ENCODE measurements at places on chromosomes 6 and 20.

- DNase-seq, result no peak
These were observed 28.8 kb upstream of the VEGFA start for GRCh38 chr6:43740961-43741764.

- no peak for DNase-seq
These were observed 17.3 kb upstream of the WFDC2 start for GRCh38 chr20:45452238-45452637.

DNA sequence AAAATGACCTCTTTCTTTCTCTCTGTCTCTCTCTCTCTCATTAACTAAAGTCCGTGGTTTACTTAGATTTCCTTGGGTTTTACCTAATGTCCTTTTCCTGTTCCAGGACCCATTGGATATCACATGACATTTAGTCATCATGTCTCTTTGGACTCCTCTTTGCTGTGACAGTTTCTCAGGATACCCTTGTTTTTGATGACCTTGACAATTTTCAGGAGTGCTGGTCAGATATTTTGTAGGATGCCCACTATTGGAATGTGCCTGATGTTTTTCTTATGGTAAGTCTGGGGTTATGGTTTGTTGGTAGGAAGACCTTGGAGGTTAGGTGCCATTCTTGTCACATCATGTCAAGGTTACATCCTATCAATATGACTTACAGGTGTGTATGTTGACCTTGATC, 199.2 kb upstream of the HTR1E start:
- DNase-seq, result no peak

GRCh38 chr6:136160250-136160649, 89.9 kb downstream of the MTFR2 start:
- no peak for DNase-seq

- DNase-seq, result no peak
These were observed 11.6 kb downstream of the TNFAIP3 start for GRCh38 chr6:137878486-137879285.

DNA sequence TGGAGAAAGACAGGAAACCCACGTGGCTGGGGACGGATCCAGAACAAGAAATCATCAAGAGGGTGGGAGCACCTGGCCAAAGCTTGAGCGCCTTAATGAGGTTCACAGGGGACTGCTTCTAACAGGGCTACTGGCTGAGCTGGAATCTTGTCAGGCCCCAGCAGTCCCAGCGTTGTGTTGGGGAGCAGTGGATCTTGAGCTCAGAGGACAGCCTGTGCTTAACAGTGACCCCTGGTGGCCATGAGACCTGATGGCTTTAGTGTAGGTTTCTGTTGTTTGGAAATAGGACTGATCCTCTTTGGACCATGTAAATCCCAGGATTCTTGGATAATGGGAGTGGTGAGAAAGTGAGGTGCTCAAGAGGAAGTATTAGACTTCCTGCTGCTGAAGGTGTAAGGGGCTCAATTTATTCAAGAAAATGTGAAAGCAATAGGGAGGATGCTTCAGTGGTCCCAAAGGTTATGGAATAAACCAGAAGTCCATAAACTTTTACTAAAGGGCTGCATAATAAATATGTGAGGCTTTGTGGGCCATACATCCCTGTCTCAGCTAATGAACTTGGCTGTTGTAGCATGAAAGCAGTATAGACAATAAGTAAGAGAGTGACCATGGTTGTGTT, 216.2 kb downstream of the NFATC2 start:
- no peak for DNase-seq

DNA sequence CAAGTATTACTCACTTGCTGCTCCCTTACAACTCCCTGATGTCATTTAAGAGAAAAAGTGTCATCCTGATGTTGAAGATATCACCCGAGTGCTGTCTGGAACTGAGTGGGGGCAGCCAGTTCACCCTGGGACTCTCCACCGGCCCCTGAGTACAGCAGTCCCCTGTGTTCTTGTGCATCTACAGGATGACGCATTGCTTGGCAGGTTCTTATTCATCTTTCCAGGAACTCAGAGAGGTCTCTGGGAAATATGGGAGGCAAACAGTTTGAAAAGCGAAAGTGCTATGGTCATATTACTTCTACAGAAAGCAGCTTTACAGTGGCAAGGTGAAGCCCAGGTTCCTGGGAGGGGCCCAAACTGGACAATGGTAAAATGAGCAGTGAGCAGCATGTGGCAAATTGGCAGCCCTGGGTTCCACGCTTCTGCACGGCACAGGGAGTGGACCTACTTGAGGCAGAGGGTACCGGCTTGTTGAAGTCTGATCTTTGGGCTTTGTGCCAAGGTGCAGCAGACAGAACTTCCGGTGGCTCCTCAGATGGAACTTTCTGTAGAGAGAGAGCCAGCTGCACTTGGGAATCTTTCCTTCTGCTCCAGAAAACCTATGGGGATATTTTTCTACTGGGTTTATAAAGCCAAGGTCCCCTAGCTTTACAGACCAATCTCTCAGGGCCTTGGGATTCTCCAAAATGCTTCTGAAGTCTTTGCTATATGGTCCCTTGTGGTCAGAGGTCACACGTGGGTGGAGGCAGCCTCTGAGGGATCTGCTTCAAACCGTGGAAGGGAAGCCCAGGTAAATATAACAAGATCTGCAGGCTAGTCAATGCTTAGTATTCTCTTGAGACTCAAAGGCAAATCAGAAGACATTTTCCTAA, 128.3 kb downstream of the MAP3K7 start:
- DNase-seq, result no peak

- DNase-seq, result no peak
These were observed 112.8 kb downstream of the LINC00237 start for GRCh38 chr20:20993372-20993771.

DNA sequence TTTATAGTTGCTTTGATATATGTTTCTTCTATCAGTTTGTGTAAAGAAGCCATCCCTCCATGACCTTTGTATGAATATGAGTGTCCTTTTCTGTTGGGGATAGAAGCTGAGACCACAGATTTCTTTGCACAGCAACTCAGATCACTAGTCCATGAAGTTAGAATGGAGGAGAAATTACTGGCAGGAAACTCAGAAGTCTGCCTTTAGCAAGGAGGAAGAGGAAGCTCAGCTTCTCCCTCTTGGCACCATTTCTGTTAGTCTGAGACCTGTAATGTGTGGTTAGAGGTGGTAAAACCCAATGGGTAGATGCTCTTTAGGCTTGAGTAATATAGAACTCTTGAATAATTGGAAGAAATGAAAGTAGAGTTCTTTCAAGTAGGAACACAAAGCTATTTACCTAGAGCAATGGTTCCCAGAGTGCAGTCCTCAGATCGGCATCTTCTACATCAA, 995.3 kb upstream of the FLRT3 start:
- no peak for DNase-seq

DNA sequence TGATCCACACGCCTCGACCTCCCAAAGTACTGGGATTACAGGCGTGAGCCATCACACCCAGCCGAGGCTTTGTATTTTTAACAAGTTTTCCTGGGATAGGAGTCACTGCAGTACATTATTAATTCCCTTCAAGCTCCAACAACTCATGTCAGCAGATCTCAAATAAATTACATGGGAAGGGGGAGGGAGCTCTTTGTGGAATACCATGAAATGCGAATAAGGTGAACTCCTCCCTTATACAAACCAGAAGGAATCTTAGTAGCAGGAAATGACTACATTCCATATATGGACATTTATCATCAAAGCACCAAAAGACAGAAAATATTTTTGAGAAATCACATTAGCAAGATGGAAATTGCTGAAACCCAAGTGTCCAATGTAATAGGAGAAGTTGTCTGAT, 2.9 kb downstream of the GSS start:
- DNase-seq, result no peak

DNA sequence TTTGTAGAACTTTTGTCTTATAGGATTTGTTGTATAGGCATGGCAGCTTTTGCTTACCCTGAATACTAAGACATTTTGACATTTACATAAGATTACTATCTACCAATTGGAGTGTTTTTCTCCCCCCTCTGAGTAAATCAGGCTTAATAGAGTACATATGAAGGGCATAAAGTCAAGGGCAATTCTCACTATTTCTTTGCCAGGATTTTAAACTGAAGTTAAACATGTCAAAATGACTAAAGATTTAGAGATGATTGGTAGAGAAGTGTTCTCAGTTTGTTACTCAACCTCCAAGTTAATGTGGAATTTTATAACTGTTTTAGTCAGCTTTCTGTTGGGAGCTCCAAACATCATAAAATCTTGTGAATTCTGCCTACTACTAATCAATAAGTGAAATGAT, 157.8 kb downstream of the CDKAL1 start:
- no peak for DNase-seq

DNA sequence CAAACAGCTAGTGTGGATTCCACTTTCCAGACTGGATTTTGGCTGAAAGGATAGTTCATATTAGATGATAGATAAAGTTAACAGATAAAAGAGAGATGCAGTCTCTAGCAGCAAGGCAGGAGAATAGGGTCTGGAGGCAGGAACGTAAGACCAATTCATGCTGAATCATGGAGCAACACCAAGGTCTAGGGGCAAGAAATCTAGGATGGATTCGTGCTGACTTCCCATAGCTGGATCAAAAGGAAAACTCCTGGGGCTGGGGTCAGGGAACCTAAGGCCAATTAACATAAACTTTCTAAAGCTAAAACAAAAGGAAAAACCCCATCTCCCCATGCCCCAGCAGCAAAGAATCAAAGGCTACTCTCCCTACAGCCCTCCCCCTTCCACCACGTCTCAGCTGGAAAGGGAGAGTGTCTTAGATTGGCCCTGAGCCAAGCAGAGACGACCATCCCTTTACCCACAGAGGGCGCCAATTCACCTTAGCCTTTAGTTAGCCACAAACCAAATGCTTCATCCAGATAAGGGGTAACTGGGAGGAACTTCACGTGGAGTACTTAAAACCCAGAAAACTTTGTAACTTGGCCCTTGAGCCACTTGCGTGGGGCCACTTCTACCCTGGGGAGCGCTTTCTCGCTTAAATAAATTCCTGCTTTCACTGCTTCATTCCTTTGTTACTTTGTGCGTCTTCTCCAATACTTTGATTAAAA, 7.6 kb downstream of the TREM1 start:
- DNase-seq, result peak; percentile 48

- no peak for DNase-seq
These were observed 20.7 kb upstream of the PHACTR3 start for GRCh38 chr20:59583428-59584277.

- no peak for DNase-seq
These were observed 50.1 kb downstream of the CARMIL1 start for GRCh38 chr6:25329161-25329817.

GRCh38 chr6:157541618-157542413, 160.8 kb downstream of the ZDHHC14 start:
- DNase-seq, result no peak

DNA sequence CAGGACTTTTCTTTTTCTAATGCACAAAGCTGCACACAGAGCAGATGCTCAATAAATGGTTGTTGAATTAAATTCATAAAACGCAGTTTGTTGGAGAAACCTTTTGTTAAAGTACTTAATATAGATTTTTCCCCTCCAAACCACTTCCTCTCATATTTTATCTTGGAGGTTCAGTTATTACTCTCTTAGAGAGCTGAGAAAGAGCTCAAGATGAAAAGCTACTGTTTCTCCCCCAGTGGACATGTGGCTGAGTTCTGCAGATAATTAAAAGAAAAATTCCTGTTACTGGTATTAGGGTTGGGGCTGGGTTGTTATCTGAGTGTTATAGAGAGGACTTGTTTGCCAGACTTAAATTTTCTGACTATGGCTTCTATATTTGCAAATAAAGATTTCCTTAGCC, 294.0 kb downstream of the TBC1D7 start:
- no peak for DNase-seq

GRCh38 chr20:2385496-2385895, 4.8 kb downstream of the TGM6 start:
- no peak for DNase-seq

DNA sequence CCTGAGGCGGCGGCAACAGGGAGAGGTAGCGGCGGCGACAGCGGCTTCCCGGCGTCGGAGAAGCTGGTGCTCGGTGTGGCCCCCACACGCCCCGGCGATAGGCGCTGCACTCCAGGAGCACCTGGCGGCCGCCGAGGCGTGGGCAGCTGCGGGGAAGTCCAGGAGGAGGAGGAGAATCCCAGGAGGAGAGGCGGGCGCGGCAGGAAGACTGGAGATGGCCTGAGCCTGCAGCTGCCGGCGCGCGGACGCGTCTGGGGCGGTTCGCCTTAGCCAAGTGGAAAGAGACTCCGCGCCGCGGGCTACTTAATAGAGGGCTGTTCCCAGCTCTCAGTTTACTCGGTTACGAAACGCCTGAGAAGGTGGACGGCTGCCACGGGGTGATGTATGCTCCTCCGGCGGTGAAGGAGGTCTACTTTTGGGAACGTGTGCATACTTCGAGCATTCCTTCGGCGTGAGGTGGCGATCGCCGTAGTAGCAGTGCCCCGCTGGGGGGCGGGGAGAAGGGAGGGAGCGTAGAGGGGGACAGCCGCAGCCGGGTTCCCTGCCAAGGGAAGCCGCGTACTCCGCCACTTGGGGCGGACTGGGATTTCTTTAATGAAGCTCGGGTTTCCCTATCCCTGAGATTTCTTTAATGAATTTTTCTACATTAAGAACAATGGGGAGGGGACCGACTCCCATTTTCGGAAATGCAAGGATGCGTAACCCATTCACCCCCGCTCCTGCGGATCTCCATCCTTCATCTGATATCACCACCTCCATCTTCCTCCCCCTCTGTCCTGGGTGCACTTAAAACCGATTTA, at the start of gene COL12A1:
Gene COL12A1 (minus strand): TSS at position 278 of the 800 bp plus-strand sequence. CDS start 3,261 bp downstream, outside the sequence.
- peak; percentile 97 for DNase-seq

GRCh38 chr20:40687384-40688128, 1.5 kb downstream of the MAFB start:
- peak; percentile 69 for DNase-seq

DNA sequence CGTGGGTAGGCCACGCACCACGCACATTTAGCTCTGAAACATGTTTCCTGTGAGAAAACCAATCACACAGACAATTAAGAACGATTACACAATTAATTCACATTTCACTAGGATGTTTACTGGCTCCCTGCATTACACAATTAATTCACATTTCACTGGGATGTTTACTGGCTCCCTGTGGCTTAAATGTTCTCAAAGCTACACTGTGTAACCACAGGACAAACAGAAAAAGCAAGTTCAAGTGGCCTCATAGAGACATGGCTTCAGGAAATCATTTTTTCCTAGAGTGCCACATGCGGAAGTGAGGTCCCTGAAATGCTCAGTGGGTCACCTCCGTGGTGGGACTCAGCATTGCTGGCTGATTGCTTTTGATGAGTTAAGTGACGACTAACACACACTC, 61.7 kb upstream of the XRN2 start:
- no peak for DNase-seq

- no peak for DNase-seq
These were observed 16.6 kb downstream of the HLA-A start for GRCh38 chr6:29958921-29959320.

- DNase-seq, result no peak
These were observed 27.7 kb downstream of the ALDH5A1 start for GRCh38 chr6:24522228-24523176.

- peak; percentile 82 for DNase-seq
These were observed 11.2 kb downstream of the TRIM31 start for GRCh38 chr6:30101444-30102413.

DNA sequence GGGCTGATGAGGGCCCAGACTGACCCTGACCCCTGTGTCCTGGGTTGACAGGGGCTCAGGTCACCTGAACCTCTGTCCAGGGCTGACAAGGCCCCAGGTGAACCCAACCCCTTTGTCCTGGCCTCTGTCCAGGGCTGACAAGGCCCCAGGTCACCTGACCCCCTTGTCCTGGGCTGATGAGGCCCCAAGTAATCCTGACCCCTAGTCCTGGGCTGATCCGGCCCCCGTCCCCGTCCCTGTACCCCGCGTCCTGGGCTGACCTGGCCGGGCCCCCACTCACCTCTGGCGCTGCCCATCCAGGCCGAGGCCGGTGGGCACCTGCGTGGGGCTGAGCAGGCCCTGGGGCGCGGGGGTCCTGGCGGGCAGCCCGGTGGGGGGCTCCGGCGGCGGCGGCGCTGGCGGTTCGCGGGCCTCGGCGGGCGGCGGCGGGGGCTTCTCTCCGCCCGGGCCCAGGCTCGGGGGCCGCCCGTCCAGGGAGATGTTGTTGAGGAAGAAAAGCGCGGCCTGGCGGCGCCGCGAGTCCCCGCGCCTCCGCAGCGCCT, 379 bp downstream of the CABLES2 start:
- no peak for DNase-seq
